NCI-H146 (cell line): ENCODE measurements at places on chromosomes 1 and 21.

DNA sequence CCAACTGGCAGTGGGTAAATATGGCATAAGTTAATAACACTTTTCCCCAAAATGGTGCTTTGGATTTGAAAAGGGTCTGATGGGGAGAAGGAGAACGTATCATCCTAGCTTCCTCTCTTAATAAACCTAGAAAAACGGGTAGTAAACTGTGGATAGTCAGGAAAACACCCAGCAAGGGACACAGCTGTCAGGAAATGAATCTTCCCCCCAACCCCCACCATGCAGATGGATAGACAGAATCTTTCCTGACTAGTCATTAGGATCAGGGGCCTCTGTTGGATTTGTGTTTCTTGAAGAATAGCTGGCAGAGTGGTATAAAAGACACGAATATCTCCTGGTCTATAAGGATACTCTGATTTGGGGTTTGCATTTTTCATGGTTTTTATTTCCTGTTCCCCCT, 22.5 kb upstream of the LAX1 start:
- no peak for DNase-seq

DNA sequence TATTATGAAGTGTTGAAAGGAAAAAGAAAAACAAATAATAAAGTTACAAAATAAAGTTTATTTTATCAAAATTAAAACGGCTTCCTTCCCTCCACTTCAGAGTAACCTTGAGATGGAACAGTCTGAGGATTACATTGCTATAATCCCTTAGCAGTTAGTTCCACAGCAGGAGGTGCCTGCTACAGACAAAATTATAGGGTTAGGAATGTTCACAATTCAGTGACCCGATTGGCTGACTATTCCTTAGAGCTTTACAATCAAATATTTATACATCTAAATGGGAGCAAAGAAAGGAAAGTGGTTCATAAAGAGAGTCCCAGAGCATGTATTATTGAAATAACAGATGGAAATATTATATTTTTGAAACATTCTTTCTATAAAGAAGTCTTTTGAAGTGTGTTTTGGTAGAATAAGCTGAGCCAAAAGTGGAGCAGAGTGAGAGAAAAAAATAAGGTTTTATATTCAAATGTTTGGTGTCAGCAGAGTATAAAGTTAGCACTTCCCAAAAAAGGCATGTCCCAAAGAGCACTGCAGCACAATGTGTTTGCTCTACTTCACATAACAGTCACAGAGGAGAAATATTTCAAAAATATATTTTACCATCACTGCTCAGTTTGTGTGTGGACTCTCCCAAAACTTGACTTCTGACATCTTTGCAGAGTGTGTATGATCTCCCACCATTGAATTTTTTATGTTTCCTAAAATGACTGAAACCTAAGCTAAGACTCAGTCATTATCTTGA, 71.4 kb upstream of the GORAB start:
- DNase-seq: no peak

DNA sequence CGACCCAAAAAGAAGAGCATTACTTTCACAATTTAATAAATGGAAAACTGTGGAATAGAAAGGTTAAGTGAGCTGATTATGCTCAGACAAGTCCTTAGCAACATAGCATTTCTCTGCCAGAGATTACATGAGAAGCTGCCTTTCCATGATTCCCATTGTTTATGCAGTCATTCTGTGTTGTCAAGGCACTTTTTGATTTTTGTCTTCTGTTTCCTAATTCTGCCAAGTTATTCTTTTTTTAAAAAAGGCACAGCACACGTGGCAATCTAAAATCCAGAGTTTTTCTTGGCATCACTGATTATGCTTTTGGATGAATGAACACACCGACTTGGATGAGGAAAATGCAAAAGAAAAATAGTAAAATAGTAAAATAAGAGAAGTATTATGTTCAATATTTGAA, 185.0 kb downstream of the RGS7 start:
- peak; percentile 28 for DNase-seq

DNA sequence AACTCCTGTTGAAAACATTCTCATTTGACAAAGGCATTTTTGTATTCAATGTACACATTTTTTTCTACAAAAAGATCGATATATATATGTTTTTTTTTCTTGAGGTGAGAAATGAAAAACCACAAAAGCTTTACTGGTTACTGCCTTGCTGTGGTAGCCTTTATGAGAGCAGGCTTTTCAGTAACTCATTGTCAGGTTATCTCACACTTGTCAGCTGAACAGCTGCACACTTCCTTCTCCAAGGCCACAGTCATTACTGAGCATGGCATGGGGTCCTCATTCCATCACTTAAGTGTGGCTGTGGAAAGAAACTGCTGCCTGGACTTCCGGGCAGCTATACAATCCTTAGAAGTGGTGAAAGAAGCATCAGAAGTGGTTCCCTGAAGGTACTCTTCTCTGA, 169.3 kb upstream of the ZP4 start:
- DNase-seq: no peak

DNA sequence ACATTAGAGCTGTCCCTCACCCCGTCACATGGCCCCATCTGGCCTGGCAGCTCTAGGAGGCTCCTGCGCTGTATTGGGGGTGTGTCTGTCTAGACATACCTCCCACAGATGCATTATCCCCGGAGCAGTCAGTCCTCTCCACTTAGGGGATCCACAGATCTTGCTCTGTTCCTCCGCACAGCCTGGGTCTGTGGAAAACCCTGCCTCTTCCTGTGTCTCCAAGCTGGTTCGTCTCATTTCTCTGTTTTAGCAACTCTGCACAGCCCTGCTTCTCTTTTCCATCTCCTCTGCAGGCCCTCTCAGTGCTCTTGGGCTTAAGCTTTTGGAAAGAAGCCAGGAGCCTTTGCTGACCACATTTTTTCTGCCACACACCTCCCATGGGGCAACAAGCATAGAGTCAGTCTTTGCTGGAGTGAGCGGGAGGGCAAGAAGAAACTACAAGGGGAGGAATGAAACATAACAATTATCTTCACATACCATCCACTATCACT, 241.5 kb downstream of the FOXD2 start:
- no peak for DNase-seq

GRCh38 chr1:161707503-161707902, 474 bp downstream of the FCRLA start:
- DNase-seq: no peak

- no peak for DNase-seq
Observed at GRCh38 chr1:227545361-227545760, 18.0 kb upstream of the ZNF678 start.

- no peak for DNase-seq
Observed at GRCh38 chr1:82446955-82447354, 646.2 kb downstream of the ADGRL2 start.
